Stimulated activated CD8-positive, alpha-beta memory T cell treated with anti-CD3 and anti-CD28 coated beads, Interleukin-12 subunit alpha, Interleukin-12 subunit beta, amount 100 ng/mL, for 4 hours (primary cell): ENCODE measurements at places on chromosomes 11 and 22.

DNA sequence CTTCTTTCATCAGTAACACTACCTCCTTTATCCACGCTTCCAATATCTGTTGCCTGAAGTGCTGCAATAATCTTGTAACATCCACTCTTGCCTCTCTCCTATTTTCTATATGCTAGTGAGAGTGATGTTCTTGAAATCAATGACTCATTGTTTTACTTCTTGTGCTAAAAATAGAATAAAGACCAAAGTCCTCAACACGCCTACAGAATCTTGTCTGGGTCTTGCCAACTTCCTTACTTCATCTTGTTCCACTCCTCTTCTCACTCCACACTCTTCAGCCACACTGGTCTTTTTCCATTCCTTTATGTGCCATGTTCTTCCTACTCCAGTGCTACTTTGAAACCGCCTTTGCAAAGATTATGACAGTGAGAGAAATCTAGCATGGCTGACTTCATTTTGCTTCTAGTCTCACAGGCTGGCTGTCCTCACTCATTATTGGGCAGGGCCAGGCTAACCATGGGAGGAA, 136.4 kb downstream of the CCDC81 start:
- DNase-seq: no peak

DNA sequence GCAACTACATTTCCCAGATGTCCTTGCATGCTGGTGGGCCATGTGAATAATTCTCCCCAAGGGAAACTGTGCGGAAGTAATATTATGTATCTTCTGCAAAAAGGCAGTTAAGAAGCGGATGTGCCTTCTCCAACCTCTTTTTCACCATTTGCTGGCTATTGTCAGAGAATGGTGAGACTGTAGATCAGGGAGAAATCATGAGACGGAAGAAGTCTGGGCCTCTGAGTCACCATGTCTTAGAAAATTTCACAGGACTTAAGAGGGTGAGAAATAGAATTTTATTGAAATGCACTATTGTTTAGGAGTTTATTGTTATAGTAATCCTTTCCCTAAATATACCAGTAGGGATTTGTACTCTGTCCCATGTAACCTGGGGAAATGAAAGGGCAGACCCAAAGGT, 298.7 kb upstream of the ZC3H12C start:
- no peak for DNase-seq

DNA sequence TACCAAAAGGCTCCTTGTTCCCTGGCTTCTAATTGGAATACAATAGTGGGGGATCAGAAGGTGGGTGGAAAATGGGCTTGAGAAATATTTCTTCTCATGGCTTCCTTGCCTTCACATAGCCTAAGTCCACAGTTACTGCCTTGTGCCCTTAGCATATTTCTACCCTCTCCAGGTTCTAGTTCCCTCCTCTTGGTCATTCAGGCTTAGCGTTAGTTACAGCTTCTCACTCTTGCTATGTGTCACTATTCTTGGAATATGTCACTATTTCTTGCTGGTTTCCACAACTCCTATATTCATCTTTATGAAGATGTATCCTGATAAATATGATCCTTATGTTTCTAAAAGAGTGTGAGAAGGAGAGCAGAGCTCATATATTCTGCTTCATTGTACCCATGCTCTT, 2.5 kb downstream of the OR2D2 start:
- DNase-seq: no peak

GRCh38 chr11:40293655-40294348, 1165.7 kb downstream of the LRRC4C start:
- no peak for DNase-seq

GRCh38 chr11:125950696-125951651, 5.1 kb downstream of the VSIG10L2 start:
- no peak for DNase-seq
